ENCODE measurements at places on chromosomes 6 and 20.
A peak's percentile ranks its signal among the peaks of the same experiment; 100 is the strongest.

- DNase-seq: no peak
Measured at GRCh38 chr6:3022765-3023662, 23.3 kb downstream of the NQO2 start.

GRCh38 chr6:112235956-112236355 lies 18.4 kb downstream of the LAMA4 start:
- DNase-seq: peak; percentile 9

GRCh38 chr6:163554663-163555062 lies 140.1 kb downstream of the QKI start:
- DNase-seq: peak; percentile 42

DNA sequence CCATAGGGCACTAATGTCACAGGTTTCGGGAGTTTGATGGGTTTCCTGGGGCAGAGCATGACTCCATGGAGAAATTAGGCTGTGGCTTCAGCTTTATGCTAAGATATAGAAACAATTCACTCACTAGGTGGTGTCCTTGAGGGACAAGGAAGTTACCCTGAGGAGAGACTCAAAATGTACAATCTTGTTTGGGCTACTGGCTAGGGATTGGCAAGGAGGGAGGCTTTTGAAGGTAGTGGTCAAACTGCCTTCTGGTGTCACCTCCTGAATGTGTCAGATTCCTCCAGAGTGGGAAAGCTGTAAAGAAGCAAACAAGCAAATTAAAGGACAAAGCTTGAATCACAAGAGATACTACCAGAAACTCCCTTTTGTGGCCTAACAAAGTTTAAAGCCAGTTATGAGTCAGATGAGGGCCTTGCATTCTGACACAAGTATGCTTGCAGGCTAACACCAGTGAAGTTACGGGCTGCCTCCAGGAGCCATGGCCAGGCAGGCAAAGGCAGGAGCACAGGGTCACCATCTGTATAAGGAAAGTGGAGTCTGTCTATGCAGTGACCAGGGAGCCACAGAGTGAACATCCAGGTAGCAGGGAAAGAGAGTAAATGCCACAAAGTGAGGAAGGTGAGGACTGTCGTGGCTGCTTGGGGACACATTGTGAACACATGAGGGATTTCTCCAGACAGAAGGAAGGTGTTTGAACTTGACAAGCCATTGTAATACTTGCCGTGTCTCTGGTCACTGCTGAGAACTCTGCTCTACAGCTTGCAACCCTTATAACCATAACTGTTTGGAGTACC lies 107.7 kb upstream of the DTNBP1 start:
- no peak for DNase-seq

DNA sequence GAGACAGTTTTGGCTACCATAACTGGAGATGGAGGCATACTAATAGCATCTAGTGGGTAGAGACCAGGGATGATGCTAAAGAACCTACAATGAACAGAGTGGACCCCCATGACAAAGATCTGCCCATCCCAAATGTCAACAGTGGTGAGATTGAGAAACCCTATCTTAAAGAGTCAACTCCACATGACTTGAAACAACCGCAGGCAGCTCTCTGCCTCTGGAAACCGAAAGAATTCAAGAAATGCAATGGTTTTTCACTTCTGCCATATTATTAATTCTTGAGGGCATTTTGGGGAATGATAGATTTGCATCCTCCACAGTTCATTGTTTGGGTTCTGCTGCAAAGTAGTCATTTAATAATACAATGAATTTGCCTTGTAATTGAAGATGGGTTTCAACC lies 463.4 kb downstream of the MAFB start:
- no peak for DNase-seq

DNA sequence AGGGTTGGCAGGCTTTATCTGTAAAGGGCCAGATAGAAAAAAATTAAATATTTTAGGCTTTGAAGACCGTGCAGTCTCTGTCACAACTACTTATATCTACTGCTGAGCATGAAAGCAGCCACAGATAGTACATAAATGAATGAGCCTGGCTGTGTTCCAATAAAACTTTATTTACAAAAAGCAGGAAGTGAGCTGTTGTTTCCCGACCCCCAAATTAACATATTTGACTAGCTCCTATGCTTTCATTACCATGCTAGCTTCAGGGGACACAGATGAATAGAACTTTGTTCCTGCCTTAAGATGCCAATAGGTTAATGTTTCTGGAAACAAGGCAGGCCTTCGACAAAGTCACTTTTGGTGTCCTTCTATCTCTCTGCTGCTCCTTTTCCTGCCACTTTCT lies 1058.0 kb upstream of the FLRT3 start:
- no peak for DNase-seq

- DNase-seq: no peak
Measured at GRCh38 chr6:128368213-128368944, 152.0 kb downstream of the PTPRK start.

- DNase-seq: no peak
Measured at GRCh38 chr6:118371955-118372354, 176.1 kb upstream of the PLN start.

DNA sequence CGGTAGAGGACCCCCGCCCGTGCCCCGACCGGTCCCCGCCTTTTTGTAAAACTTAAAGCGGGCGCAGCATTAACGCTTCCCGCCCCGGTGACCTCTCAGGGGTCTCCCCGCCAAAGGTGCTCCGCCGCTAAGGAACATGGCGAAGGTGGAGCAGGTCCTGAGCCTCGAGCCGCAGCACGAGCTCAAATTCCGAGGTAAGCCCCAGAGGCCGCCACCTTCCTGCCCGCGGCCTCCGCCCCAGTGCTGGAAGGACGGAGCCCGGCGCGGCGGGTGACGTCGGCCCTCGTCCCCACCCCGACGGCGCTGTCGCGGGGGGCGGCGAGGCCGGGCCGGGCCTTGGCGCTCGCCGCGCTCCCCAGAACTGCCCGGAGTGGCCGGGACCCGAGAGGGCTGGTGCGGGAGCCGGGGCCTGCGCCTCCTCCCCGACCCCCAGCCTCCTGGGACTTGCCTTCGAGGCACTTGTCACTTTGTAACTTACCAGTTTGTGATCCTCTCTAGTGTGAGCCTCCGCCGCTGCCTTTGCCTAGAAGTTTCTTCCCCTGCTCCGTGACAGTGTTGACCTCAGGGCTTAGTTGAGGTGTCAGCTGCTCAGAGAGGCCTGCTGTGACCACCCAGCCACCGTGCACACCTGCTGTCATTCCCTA lies 417 bp downstream of the VAPB start:
- DNase-seq: no peak

DNA sequence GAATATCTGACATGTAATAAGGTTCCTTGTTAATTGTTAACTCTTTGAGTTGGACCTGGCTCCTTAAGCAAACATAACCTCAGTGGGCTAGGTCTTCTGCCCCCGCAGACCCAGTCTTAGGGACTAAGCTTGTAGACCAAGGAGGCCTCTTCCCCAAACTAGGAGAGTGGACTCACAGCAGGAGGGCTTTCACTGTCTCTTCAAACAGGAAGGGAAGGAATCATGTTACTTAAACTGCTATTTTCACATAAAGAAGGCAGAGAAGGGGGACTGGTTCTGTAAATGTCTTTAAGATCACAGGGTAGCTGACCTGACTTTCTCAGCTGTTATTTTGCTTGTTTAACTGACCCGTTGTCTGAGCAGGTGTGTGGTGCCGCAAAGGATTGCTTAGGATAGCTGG lies 34.9 kb upstream of the PRDM1 start:
- no peak for DNase-seq

DNA sequence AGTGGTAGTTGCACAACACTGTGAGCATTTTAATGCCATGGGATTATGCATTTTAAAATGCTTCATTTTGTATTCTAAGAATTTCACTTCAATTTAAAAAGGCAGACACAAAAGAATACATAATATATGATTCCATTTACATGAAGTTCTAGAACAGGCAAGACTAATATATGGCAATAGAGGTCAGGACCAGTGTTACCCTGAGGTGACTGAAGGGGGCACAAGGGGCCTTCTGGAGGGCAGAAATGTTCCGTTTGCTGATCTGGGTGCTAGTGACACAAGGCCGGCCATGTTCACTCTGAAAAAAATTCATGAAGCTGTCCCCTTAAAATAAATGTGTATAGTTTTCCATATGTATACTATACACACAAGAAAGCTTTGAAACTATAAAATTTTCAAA lies 28.5 kb downstream of the TASP1 start:
- no peak for DNase-seq

DNA sequence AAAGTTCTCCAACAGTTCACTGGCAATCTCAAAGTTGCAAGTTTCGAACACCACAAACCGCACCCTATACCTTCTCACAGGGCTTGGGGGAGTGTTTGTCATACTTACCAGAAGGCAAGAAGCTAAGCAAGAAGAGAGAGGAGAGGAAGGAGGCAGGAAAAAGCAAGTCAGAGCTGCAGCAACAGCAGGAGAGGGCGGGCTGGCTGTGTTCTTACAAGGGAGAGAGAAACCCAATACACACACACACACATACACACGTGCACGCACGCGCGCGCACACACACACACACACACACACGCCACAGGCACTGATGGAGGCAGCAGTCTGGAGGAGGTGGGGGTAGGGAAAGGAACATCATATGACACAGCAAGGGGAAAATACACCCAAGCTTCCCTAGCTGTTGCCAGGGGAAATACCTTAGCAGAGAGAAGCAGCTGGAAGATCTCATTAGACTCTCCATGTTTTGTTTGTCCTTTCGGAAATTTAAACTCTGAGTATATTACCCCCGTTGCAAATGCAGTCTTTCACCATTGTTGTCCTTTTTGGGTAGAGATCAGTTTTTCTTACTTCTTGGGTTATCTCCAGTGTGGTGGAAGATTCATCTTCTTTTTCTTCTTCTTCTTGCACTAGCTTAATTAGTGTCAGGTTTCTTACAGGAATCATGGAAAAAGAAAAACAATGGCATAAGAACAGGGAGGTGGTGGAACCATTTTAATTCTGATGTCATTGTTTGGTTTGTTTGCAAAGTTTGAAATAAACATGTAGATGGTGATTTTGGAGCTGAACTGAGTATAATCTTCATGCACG lies at the start of gene TXLNB:
TSS of gene TXLNB (minus strand) at position 186 of the 807 bp plus-strand sequence. CDS start 3,099 bp downstream, outside the sequence.
- DNase-seq: peak; percentile 91

- DNase-seq: no peak
Measured at GRCh38 chr6:75481936-75482593, 11.5 kb downstream of the FILIP1 start.

DNA sequence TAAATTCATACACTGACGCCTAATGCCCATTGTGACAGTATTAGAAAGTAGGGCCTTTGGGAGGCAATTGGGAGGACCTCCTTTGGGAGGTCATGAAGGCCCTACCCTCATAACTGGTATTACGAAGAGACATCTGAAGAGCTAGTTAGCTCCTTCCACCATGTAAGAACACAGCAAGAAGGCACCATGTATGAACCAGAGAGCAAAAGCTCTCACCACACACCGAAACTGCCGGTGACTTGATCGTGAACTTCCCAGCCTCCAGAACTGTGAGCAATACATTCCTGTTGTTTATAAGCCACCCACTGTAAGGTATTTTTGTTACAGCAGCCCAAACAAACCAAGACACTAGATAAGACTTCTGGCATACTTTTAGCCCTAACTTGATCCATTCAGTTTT lies 41.8 kb downstream of the GCLC start:
- DNase-seq: no peak

DNA sequence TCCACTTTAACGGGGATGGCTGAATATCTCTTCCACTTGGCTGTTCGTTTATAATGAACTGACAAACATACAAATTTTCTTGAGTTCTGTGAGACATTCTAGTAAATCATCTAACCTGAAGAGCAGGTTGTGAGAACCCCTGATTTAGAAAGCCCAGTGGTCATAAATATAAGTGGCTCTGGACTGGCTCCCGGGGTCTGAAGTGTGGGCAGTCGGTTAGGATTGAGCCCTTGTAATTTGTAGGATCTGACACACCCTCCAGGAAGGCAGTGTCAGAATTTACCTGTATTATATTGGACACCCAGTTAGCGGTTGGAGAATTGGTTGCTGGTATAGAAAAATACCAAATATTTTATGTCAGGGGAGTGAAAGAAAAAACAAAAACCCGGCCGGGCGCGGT lies 6.8 kb upstream of the GMEB2 start:
- no peak for DNase-seq

DNA sequence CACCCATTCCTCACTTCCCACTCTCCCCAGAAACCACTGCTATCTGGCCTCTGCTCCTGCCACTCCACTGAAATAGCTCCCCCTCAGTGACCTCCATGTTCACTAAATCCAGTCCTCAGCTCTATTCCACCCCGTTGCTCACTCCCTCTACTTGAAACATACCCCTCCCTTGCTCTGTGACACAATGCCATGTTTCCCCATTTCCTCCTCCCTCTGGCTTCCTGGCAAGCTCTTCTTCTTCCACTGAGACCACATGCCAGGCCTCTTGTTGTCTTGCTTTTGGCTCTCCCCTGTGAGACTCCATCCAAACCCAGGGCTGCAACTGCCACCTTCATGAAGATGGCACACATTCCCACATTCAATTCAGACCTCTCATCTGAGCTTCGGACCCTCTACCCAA lies 13.9 kb downstream of the TMEM151B start:
- DNase-seq: no peak

- DNase-seq: no peak
Measured at GRCh38 chr6:37913210-37913609, 93.7 kb downstream of the ZFAND3 start.

GRCh38 chr6:71482742-71483141 lies 194.1 kb downstream of the OGFRL1 start:
- DNase-seq: no peak

DNA sequence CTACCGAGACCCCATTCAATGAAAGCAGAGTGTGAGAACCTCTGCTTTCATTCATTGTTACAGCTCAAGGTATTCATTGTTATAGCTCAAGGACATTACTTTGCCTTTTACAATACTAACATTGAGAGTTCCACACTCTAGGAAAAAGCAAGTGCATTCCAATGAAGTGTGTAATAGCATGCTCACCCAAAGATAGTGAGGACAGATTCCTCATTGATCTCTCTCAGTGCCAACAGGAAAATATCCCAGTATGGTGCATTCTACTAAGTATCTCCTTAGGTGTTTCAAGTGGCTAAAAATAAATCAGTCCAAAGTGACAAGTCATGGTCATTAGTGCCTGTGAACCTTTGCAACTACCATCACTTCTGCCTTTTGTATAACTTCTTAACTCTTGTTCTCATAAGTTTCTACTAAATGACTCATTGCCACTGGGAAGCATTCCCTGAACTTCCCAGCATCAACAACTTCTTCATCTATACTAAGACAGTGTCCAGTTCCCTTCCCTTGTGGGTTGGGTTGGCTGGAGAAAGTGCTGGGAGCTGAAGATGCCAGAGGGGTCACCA lies 140.7 kb upstream of the STXBP5 start:
- DNase-seq: no peak

DNA sequence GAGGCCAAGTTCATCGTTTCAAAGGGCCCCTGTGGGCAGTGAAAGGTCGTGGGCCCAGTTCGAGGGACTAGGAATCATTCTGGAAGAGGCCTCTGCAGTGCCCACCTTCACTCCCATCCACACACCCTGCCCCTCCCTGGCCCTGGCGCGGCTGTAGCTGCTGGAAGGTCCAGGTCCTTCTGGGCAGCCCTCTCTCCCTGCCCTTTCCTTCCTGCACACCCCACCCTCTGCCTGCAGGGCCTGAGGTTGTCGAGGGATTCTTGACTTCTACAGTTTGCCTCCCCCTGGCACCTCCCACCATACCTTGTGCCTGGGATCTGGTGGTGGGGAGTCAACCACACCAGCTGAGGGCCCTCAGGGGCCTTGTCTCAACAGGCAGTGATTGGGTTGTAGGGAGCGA lies 4.5 kb upstream of the MYT1 start:
- no peak for DNase-seq

GRCh38 chr6:22754061-22754460 lies 184.7 kb downstream of the HDGFL1 start:
- DNase-seq: no peak

- DNase-seq: no peak
Measured at GRCh38 chr6:38570750-38571149, 69.0 kb downstream of the BTBD9 start.

Measured in CD4-positive, alpha-beta T cell treated with Interferon alpha-2 for 1 hour (primary cell).